Epithelial cell of proximal tubule (primary cell): ENCODE measurements at places on chromosomes 4 and X.
A peak's percentile ranks its signal among the peaks of the same experiment; 100 is the strongest.

GRCh38 chr4:146998157-146998556 lies 52.5 kb upstream of the TTC29 start:
- no peak for DNase-seq

DNA sequence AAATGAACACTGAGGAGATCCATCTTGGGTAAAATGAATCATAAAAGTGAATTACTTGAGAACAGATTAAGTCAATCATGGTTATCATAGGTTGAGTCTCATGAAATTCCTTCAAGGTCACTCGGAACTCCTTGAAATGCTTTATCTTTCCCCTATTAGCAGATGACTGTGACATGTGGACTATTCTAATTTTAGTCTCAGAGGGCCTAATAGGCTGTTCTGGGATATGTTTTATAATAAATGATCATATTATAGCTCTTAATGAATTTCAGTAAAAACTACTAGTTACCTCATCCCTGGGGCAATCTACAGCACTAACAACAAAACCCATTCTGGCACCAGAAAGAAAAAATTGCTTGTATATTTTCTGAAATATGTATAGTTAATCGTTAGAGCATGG lies 44.7 kb downstream of the SPATA4 start:
- DNase-seq, result no peak

- no peak for DNase-seq
Observed at GRCh38 chr4:71235311-71236201, 103.3 kb upstream of the SLC4A4 start.

DNA sequence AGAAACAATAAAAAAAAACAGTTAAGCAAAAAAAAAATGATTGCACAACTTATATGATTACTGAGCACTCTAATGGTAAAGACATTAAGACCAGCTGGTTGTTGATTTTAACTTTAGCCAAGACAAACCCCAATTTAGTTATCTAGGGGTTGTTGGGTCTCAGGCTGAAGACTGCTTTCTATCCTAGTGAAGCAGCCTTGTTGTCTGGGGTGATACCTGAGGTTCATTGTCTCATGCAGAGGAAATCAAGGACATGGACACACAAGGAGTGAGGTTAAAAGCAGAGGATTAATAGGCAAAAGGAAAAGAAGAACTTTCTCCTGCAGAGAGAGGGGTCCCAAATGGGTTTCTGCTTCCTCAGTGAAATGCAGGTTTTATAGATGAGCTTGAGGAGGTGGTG lies 40.0 kb upstream of the CYP2U1 start:
- DNase-seq, result no peak

DNA sequence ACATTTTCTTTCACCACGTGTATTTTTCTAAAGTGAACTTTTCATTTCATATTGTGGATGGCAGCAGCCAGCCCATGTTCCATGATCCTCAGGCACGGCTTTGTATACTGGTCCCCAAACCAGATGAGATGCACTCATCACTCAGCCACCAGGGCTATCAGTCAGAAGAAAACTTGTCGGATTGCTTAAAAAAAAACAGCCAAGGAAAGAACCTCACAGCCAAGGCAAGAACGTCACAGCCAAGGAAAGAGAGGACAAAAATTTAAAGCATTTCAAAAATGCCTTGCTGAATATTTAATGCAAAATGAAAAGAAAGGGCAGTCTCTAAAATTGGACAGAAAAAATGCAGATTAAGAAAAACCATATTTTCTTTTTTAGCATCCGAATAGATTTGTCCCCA lies 333.3 kb downstream of the PDGFC start:
- no peak for DNase-seq

DNA sequence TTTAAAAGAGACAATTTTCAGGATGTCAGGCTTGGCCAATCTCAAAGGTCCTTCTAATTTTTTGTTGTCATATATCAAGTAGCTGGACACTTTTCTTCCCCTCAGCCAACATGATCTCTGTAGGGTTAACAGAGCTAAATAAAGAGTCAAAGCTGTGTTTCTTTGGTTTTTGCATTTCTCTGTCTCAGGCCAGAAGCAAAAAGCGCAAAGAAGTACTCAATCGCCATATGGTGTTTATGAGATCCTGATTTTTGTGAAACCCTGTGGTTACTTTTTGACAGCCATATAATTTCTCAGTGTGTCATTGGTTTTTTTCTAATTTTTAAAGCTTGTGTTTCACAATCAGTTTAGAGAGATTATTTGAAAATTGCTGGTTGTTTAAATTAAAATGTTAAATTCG lies 111.9 kb downstream of the MAPK10 start:
- DNase-seq, result no peak

DNA sequence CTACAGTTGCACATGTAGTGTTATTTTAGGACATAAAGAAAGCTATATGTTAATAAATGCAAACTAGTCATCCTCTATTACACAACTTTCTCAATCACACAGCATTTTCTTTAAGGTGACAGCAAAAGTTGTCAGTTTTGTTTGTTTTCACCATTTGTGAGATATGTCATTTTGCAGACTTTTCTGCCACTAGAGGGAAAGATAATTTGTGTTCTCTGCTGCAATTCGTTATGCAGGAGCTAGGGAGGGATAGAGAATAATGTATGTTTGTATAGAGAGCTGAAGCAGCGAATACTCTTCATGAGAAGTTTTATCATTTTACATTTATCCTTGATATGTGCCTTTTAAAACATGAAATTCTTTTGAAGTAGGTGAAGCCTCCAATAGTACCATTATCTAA lies 670.6 kb upstream of the ATOH1 start:
- no peak for DNase-seq

GRCh38 chr4:156190615-156191014 lies 236.9 kb upstream of the CTSO start:
- DNase-seq, result no peak

DNA sequence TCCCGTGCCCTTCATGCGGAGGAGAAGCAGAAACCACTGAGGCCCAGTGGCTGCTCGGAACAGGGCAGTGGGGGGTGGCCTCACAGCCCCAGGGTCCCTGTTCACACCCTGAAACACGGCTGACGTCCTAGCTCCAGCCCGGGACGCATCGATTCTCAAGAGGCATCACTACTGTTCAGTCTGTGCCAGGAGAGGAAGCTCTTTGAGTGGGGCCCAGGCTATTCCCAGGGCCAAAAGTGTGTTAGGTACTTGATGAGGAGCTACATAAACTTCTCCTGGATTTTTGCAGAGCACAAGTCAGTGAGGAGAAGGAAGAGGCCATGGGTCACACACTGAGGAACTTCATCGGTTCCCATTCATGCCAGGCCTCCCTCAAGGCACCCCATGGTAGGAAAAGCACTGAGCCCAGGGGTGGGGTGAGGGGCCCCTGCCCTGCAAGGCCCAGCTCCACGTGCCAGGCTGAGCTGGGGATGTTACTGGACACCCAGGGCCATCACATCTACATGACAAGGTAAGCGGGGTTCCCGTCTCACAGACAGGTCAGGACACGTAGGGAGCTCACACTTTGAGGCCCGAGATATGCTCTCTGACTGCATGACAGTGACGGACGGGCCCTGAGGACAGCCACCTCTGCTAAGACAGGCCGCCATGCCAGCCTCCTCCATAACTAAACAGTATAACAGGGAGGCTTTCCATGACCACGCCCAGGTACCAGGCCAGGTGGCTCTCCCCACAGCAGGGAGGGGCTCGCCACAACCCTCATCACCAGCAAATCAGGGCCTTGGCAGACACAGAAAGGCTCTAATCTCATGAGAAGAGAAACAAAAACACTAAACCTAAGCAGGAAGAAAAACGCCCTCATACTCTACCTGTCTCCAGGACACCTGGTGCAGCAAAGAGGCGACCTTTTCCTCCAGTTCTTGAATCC lies 12.4 kb downstream of the TNIP2 start:
- DNase-seq, result no peak

DNA sequence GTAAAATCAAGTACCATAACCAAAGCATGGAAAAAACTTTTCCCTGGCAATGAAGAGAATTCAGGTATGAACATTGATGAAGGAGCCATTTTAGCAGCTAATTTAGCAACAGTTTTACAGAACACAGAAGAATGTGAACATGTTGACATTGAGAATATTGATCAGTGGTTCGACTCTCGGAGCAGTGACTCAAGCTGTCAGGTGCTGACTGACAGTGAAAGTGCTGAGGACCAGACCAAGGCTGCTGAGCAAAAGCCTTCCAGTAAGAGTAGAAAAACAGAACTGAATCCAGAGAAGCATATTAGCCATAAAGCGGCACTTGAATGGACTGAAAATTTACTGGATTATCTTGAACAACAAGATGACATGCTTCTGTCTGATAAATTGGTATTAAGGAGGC lies 2.8 kb downstream of the TIGD2 start:
- no peak for DNase-seq

DNA sequence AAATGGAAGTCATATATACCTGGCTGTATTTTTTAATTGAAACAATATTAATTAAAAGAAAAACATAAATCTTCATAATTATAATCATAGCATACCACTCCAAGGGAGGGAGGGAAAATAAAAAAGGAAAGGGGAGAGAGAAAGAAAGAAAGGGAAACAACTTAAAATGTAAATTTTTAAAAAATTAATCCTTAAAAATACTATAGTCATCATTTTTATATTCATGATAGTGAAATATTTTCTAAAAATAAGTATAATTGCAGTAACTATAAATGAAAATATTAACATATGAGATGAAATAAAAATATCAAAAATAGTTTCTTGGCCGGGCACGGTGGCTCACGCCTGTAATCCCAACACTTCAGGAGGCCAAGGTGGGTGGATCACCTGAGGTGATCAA lies 59.2 kb downstream of the DDX60L start:
- no peak for DNase-seq

- no peak for DNase-seq
Observed at GRCh38 chr4:25531272-25531671, 124.4 kb upstream of the SLC34A2 start.

DNA sequence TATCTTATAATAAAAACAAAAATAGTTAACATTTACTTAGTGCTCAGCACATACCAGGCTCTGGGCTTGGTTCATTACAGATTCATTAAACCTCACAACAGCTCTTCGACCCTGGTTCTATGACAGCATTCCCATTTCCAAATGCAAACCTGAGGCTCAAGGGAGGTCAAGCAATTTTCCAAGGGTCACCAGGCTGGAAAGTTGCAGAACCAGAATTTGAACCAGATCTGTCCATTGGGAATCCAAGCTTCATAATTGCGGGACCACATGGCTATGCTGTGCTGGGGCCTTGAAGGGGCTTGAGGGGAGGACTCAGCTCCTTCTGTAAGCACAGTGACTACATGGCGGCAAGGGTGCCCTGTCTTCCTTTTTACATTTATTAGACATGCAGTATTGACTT lies 197.3 kb upstream of the LNX1 start:
- no peak for DNase-seq

GRCh38 chr4:38982361-38983095 lies 49.7 kb downstream of the TMEM156 start:
- no peak for DNase-seq

- DNase-seq, result no peak
Observed at GRCh38 chr4:183602557-183603027, 56.4 kb downstream of the RWDD4 start.

DNA sequence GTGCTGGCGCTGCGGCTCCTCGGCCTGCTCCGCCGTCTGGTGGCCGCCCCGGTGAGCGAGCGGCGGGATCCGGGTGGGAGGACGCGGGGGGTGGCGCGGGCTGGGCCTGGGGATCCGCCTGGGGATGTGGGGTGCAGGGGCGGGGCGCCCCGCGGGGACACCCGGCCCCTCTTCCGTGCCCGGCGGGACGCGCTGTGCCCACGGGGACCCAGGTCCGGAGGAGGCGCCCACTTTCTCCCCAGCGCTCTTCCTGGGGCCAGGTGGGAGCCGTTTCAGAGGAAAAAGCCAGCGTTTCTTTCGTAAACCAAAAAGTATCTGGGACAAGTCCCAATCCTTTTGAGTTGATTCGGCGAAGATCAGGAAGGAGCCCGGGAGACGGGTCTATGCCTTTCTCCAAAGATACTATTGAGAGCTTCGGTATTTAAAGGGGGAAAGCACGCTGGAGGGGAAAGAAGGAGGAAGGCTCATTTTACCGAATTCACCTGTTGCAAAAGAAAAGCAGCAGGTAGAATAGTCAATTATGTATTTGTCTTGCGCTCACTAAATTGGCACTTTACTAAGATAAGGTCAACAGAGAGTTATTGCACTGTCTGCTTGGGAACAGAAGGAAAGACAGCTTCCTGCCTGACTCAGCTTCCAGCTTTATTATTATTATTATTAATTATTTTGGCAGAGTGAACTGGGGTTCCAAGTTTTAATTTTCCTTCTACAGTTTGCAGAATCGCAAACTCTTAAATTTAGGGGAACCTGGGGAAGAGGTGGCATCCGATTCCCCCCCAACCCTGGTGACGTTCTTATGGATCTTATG lies 81.5 kb upstream of the CD99 start:
- no peak for DNase-seq

GRCh38 chr4:141056473-141056872 lies 76.8 kb downstream of the RNF150 start:
- no peak for DNase-seq

DNA sequence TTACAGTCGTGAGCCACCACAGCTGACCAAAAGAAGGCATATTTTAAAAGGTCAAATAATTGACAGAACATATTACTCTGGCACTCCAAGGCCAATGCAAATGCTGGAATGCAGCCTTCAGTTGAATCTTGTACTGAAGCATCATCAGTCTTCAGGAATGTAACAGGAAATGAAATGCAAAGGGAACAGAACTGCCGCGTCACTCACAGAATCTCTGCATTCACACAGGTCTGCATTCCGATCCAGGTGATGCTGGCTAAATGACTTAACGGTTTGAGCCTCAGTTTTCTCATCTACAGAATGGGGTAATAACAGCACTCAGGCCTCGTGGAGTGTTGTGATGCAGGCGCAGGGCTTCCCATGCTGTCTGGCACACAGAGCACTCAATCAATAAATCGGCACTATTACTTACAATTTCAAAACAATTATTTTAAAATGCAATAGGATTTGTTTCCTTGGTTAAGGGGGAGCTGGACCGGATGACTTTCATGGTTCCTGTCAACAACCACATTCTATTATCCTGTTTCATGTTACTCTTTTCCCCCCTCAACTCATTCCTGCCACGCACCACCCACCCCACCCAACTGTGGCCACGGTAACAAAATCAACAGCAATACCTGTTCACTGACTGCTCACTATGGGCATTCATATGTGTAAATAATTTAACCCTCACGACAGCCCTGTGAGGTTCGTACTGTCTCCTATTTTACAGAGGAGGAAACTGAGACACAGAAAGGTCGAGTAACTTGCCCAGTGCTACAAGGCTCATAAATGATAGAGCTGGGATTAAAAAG lies 32.4 kb downstream of the IGFBP7 start:
- no peak for DNase-seq

- DNase-seq, result no peak
Observed at GRCh38 chr4:53366301-53366716, 448 bp upstream of the SCFD2 start.

- no peak for DNase-seq
Observed at GRCh38 chrX:151516538-151517187, 46.8 kb upstream of the PASD1 start.

- DNase-seq, result peak; percentile 93
Observed at GRCh38 chr4:136935305-136935704, 597.0 kb downstream of the PCDH18 start.

GRCh38 chr4:9875516-9875915 lies 94.1 kb downstream of the DRD5 start:
- DNase-seq, result no peak

GRCh38 chr4:98522636-98523395 lies 135.6 kb downstream of the TSPAN5 start:
- no peak for DNase-seq
